GM03348 (cell line): ENCODE measurements at places on chromosomes 11 and 22.

DNA sequence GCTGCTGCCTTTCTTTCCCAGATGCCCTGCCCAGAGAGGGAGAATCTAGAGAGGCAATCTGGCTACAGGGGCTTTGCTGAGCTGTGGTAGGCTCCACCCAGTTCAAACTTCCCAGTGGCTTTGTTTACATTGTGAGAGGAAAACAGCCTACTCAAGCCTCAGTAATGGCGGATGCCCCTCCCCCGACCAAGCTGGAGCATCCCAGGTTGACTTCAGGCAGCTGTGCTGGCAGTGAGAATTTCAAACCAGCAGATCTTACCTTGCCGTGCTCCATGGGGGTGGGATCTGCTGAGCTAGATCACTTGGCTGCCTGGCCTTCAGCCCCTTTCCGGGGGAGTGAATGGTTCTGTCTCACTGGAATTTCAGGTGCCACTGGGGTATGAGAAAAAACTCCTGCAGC, 12.2 kb downstream of the BDNF start:
- no peak for DNase-seq

- peak; percentile 88 for DNase-seq
Measured at GRCh38 chr11:134037046-134037908, 31.6 kb upstream of the JAM3 start.

GRCh38 chr11:115146425-115146824, 357.8 kb downstream of the CADM1 start:
- no peak for DNase-seq

DNA sequence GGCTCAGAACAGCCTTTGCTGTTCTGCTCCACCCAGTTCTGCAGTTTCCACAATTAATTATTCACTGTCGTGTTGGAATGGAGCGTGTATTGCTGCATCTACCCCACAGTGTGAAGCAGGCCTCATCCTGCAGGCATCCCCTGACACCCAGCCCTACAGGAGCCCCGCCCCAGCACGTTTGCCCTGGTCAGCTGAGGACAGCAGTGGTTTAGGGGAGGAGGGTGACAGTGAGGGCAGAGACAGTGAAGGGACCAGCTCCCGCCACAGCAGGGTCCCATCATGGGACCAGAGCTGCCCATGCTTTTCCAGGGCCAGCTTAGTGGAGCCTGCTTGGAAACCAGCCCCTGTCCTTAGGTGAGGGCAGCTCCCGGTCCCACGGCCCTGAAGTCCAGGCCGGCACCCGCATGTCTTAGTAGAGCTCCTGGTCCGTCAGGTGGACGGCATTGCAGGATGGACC, 273.0 kb downstream of the TBC1D22A start:
- no peak for DNase-seq

GRCh38 chr11:70826541-70827335, 425.6 kb downstream of the SHANK2 start:
- peak; percentile 30 for DNase-seq
